IPS DF 6.9 (cell line): ENCODE measurements at places on chromosomes 1 and 21.

DNA sequence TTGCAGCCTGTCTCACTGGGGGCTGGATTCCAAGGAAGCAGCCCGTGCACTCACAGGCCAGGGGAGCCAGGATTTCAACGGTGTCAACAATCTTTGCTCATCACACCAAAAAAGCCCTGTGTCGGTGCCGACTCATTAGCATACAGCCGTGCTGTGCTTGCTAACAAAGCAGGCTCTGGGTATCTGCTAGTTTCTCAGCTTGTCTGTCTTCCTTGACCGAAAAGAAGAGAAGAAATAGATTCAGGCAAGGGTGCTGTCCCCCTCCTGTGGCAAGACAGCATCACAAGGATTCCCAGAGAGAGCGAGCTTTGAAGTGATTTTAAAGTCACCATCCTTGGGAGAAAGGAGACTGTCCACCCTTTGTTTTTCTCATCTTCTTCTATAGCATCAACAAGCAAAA, 214.7 kb downstream of the SDCCAG8 start:
- DNase-seq = no peak

DNA sequence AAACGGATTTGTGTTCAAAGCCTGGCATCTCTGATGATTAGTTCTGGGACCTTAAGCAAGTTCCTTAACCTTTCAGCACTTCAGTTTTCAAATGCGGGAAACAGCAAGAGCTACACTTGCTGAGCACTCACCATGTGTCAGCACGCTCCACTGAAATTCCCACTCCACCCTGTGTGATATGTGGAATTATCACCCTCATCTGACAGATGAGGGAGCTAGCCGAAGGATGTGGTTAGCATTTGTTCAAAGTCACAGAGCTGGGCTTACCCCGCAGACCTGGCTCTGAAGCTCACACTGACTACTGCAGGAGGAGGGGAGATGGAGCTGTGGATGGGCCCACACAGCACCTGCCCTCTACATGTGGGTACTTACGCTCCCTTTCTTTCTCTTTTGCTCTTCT, 29.1 kb downstream of the IL12RB2 start:
- no peak for DNase-seq

- DNase-seq = no peak
Observed at GRCh38 chr1:147750618-147751217, 9.7 kb downstream of the GJA5 start.

GRCh38 chr1:246036175-246036574, 470.9 kb downstream of the SMYD3 start:
- no peak for DNase-seq

GRCh38 chr1:182806015-182806678, 16.6 kb downstream of the NPL start:
- DNase-seq = no peak

DNA sequence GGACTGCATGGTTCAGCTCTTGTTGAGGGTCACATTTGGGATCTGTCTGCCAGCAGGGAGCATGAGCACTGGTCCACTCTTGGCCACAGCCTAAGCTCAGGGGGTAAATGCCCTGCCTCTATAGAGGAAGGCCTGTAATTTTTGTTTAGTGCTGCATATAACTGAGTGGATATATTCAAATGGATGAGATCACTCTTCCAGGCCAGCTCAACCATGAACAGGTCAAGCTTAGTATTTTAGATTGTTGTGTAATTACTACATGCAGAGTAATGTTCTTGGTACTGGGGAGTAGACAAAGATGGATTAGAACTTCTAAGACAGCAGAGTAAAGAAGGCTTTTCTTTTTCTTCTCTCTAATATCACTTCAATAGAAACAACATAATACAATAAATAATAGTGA, 376.9 kb downstream of the GPATCH2 start:
- no peak for DNase-seq

DNA sequence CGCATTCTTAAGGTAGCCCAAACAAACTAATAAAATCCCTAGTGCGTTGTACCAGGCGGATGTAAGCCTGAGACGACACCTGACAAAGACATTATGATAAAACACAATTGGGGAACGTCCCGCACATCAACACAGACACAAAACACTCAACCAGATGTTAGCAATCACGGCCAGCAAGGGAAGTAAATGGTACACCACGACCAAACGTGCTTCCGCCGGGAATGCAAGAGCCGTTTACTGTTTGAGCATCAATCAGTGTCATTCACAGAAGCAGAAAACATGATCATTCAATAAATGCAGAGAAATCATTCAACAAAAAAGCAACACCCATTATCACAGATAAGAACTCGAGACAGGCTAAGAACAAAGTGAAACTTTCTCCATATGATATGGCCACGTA, 49.4 kb upstream of the COL18A1 start:
- no peak for DNase-seq

DNA sequence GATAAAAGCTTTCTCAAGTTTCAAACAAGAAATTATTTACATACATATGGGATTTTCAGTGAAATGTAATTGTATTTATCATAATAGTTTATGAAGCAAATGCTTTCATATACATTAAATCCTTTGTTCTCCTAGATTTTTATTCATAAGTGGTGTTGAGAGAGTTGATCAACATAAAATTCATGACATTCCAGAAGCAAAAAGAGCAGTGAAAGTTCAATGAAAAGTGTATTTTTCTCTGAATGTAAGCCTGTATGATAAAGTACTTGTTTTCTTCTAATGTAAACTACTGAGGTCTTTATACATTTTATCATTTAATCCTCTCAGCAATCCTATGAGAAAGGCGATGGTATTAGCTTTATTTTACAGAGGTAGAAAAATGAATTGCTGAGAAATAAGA, 146.5 kb downstream of the PLA2G4A start:
- DNase-seq = no peak

- no peak for DNase-seq
Observed at GRCh38 chr1:67612788-67613241, 72.2 kb upstream of the GADD45A start.

DNA sequence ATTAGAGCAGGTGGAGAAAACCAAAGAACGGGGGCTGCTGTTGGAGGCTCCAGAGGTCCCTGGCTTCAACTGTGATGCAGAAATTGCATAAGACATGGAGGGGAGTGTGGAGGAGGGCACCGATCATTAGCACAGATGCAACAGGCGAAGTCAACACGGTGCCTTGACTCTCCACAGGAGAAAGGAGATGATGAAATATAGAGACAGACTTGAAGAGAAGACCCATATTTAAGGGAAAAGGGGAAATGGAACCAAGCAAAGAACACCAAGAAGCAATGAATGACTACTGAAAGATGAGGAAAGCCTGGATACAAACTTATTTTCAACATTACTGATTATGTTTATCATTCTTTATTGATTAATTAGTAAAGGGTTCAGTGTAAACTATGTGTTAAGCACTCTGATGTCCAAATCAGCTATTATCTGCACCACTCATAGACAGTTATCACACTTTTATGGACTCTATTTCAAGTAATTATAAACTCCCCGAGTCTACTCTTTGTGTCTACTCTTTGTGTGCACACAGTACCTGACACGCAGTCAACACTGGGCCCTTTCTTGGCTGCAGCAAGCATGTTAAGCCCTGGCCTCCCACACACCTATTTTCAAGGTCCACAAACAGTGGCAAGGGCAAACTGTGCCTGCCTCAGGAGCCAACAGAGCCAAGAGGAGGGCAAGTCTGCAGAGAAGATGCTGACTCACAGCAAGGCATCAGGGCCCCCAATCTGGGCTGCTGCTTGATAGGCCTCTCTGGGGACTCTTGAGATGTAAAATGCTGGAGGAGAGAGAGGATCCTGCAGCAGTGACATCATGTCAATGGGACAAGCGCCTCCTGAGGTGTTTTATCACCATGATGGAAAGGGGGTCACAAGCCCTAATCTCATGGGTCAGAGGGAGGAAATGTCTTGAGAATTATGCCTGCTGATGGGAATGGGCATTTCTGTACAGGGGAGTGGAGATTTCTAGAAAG, 17.6 kb downstream of the PCNX2 start:
- DNase-seq = no peak

DNA sequence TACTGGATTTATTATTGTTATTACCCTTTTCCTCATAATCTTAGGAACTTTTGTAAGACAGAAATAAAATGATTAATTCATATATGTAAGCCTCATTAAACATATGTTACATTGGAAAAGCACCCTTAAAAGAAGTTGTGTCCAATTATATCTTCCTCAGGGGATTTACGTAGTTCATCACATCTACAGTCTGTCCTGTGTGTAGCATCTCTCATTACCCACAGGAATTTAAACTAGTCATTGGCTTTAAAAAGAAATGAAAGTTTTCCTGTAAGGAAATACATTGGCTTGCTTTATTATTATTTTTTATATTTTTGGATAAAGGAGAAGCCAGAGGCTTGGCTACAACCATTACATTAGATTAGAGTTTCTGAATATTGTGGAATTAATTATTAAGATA, 56.1 kb downstream of the SWT1 start:
- no peak for DNase-seq

- no peak for DNase-seq
Observed at GRCh38 chr1:91608876-91609275, 108.2 kb downstream of the CDC7 start.

DNA sequence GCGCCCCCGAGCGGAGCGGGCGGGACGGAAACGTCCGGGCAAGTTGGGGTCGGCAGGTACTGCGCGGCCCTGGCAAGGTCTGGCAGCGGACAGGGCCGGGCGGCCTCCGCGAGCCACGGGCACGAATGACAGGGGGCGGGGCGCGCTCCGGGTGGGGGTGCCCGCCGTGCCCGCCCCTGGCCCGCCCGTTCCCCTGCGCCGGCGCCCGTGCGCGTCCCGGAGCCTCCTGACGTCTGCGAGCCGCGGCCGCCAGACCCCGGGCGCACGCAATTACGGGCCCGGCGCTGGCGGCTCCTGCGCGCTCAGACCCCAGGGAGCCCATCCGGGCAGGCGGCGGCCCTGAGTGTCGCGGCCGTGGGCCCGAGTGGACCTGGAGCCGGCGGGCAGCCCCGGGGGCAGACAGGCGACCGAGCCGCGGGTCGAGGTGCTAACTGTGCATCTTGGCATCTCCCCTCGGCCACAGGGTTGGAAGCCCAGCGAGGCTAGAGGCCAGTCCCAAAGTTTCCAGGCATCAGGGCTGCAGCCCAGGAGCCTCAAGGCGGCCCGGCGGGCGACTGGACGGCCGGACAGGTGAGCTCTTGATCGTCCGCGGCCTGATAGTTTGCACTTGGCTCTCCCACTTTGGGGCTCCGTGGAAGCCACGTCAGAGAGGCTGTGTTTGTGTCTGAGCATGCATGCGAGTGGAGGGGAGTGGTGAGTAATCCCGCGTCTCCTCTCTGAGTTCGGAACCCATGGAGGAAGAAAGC, 918 bp downstream of the MIB2 start:
- no peak for DNase-seq

DNA sequence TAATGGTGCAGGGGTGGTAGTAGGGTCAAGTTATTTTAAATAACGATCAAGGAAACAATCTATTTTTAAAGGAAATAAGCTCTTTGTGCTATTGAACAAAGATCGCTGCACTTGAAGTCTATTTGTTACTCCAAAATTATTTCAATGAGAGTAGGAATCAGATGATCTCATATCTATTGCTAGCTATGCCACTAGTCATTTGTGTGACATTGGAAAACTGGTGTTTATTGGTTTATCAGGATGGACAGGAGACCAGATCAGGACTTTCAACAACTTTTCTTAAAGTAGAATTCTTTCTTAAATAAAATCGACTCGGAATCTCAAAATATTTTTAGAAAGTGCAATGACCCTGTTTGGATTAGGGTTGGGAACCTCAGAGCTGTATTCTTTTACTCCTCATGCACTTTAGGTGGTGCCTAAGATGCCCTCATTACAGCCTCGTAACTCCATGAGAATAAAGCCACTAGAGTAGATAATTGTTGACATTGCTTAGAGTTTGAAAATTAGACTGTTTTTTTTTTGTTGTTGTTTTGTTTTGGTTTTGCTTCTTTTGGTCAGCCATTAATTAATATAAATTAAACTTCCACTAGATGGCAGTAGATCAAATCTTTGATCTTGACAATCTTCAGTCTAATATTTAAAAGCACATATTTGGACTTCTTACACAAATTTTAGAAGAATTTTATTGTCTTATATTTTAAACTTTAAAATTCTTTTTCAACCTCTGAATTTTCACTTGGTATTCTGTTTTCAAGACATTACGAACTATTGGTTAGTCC, 352.4 kb downstream of the USP25 start:
- DNase-seq = no peak

- DNase-seq = no peak
Observed at GRCh38 chr1:50427818-50428779, 4.9 kb upstream of the DMRTA2 start.

DNA sequence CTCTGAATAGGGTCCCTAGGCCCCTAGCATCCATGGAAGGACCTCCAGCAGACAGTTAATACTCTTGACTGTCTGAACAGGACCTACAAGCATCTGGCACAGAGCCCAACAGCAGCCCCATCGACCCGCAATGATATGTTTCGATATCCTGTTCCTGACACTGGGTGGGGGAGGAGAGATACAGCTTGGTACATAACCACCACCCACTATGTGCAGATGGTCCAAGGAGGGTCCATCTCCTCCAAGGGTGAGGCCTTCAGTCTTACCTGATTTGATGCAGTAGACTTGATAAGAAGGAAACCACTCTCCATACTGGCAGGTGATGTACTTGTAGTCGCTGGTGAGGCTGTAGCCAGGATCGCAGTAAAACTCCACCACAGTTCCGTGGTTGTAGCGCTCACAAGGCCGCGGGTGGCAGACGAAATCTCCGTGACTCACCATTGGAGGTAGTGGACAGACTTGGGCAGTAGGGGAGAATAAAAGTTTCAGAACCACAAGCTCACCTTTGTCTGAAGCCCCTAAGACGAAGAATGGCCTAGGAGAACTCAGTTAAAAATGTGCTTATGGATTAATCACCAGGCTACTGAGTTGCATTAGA, 86.0 kb upstream of the TLR5 start:
- no peak for DNase-seq

- no peak for DNase-seq
Observed at GRCh38 chr1:219310181-219310728, 136.6 kb downstream of the LYPLAL1 start.

DNA sequence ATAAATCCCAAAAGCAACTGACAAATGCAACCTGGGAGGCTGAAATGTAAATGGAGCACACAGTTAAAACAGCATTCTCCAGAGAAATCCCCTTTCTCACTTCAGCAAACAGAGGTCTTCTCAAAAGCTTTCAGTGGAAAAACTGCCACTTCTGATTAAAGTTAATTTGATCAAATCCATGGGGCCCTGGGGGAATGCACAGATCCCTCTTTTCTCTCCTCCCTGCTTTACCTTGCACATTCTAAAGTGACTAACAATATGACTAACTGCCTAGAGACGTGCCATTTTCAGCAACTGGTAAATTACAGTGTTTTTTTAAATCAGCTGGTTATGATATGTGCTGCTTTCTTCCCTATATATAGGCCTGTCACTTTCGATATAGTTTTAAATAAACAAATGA, 142.5 kb downstream of the RERE start:
- DNase-seq = no peak
